Large intestine (tissue), 12 donors: ENCODE measurements at places on chromosomes 4 and X. TPM values are rescaled to one million over a fixed set of nuclear protein-coding genes. Genes with fewer than 3 reads are reported as not detected.

SYTL5 gene
- polyA plus RNA-seq, result 3.6 TPM

GRCh38 chrX:43878906-43879526 is 3.2 kb downstream of the MAOB start:
- DNase-seq, result no peak

IQCM gene
- polyA plus RNA-seq, result 0.15 TPM

FAM236D gene
- not detected for polyA plus RNA-seq

CLCN5 gene
- polyA plus RNA-seq, result 40.8 TPM

TNIP3 gene
- 0.16 TPM for polyA plus RNA-seq

GPRASP3 gene
- polyA plus RNA-seq, result 10.7 TPM

SLC10A4 gene
- polyA plus RNA-seq, result 2.0 TPM

DNA sequence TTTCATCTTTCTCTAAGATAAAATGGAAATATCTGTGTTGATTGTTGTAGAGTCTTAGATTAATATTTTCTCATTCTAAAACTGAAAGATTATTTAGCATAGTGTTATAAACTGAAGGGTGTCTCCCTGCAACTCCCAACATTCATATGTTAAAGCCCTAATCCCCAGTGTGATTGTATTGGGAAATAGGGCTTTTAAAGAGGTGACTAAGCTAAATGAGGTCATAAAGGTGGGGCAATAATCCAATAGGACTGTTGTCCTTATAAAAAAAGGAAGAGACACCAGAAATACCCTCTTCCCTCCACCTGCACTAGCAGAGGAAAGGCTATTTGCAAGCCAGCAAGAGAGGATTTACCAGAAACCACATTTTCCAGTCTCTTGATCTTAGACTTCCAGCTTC is 1626.4 kb downstream of the C4orf33 start:
- DNase-seq, result no peak

TCEAL7 gene
- polyA plus RNA-seq, result 27.3 TPM

- DNase-seq, result no peak
Observed at GRCh38 chrX:40199704-40200103, 101.9 kb upstream of the BCOR start.

GRCh38 chr4:111360906-111361305 is 738.0 kb upstream of the PITX2 start:
- no peak for DNase-seq

- no peak for DNase-seq
Observed at GRCh38 chr4:120819805-120820437, 102.6 kb downstream of the PRDM5 start.

CWH43 gene
- polyA plus RNA-seq, result not detected

DNA sequence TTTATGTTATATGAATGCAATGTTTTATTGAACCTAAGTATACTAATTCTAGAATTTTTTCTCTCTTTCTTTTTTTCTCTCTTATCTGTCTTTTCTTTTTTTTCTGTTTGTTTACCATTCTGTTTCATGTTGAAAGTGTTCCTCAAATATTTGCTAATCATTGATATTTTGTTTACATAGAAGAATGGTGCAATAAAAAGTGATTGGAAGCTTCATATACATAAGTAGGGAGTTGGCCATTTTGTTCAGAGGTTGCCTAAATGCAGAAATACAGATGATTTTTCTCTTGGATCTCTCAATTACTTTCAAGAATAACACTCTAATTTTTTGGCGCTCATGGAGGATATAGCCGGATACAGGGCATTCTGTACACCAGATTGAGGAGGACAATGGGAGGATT is 5.7 kb upstream of the SERTM2 start:
- DNase-seq, result no peak

- no peak for DNase-seq
Observed at GRCh38 chr4:2451036-2451520, 17.8 kb upstream of the RNF4 start.

- no peak for DNase-seq
Observed at GRCh38 chr4:131348263-131348662, 1800.8 kb upstream of the PCDH10 start.

MAGEB6 gene
- not detected for polyA plus RNA-seq

UGT8 gene
- polyA plus RNA-seq, result 76.6 TPM

PNMA5 gene
- 0.69 TPM for polyA plus RNA-seq

- DNase-seq, result no peak
Observed at GRCh38 chr4:57151481-57151880, 41.3 kb upstream of the IGFBP7 start.

FMR1NB gene
- polyA plus RNA-seq, result 0.04 TPM

EGF gene
- polyA plus RNA-seq, result 28.3 TPM

HS3ST1 gene
- 1.4 TPM for polyA plus RNA-seq

- no peak for DNase-seq
Observed at GRCh38 chr4:139575072-139575471, 19.1 kb upstream of the SETD7 start.

DNA sequence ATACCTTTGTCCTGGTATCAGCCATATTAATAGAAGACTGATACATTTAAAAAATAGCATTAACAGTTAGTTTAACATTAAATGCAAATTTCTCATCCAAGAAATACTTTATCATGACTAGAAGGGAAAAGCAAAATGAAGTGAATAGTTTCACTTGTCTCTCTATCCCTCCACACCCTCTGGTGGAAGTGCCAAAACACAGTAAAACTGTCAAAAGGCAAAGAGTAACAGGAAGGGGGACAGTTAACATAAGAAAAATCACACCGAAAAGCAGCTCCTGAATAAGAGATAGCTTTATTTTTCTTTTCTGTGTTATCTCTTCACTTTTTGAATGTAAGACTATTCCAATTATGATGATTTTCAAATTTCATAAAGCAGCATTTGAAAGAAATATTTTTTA is 187.2 kb downstream of the FBXW7 start:
- DNase-seq, result no peak

GRCh38 chrX:2442694-2443093 is 58.1 kb downstream of the DHRSX start:
- DNase-seq, result no peak

DNA sequence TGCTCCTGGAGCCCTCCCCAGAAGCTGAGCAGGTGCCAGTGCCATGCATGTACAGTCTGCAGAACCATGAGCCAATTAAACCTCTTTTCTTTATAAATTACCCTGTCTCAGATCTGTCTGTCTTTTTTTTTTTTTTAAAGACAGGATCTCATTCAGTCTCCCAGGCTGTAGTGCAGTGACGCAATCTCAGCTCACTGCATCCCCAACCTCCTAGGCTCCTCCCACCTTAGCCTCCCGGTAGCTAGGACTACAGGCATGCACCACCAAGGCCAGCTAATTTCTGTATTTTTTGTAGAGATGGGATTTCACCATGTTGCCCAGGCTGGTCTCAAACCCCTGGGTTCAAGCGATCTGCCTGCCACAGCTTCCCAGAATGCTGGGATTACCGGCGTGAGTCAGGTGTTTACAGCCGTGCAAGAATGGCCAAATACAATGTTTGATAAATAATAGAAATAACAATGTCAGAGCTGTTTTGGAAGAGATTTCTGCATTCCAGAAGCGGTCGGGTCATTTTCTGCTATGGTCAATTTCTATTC is 68.8 kb downstream of the SLC2A9 start:
- no peak for DNase-seq

DNA sequence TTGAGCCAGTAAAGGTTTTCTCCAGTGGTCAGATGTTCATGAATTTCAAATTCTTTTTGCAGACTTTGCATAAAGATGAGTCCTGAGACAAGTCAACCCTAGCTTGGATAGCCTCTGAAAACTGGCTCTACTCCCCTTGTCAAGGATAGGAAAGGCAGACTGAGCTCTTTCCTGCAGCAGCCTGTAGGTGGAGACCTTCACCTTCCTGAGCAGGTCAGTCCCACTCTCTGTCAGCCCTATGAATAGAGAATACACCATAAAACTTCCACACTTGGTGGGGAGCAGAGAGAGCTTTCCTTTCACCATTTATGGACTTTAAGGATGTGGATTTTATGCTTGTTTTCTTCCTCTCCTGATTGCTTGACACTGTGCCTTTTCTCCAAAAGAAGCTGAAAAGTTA is 41.9 kb downstream of the PCDH19 start:
- DNase-seq, result no peak

DNA sequence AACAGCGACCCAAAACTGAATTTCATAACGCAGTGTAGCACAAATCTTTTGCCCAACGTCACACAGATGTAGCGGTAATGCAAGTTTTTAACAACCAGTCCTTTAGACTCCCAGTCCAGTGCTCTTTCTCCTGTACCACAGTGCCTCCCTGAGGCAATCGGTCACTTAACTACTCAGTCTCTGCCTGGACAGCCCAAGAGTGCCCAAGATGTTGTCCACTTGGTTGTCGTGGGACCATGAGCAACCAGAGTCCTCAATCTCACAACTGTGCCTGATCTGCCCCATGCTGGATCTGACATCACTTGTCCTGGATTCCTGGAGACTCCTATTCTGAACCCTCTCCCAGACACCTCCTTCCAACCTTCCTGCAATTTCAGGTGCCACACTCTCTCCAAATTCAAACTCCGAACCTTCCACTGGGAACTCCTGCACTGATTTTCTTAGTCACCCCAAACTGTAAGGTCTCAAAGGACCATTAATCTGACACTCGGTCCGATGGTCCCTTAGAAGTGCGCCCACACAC is 702 bp downstream of the MMGT1 start:
- DNase-seq, result no peak

DNA sequence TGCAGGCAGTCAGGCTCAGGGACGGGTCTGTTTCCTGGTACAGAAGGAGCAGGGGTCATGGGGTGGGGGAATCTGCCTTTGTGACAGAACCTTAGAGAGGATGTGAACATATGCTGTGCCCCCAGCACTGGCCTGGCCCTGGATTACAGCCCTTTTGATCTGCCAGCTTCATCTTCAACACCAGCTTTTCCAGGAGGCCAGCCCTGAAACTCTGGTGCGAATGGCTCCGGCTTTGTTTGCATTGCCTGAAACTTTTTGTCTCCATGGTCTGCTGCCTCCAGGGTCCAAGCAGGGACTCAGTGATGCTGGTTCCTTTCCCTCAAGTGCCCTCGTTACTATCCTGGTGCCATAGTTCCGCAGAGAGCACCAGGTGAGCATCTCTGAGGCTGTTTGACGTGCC is 2.1 kb downstream of the CNGA2 start:
- DNase-seq, result no peak

- no peak for DNase-seq
Observed at GRCh38 chrX:6885909-6886308, 261.6 kb upstream of the STS start.

DNA sequence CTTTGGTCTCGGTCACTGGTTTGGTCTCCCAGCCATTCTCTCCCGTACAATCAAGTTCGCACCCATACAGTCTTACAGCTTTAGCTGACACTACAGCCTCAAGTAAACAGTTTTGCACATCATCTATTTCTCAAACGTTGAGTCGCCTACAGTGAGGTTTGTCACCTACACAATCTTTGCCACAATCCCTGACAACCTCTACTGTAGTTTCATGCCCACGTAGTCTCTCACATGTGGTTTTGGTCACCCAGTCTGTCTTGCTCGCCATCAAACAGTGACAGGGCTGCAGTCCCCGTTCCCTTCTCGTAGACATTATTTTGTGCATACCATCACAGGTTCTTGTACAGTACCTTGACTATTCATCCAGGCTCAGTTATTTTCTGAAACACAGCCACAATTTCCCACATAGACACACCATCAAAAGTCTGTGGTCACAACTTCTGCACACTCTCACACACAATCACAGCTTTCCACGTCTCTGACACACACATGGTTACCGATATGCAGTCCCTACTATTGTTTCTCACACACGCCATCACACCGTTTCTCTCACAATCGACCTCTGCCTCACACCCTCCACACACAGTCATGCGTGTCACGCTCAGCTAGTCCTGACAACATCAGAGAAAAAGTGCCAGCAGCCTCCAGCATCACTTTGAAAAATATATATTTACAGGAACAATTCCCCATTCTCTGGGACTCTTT is 5.3 kb upstream of the CFP start:
- no peak for DNase-seq
